ENCODE measurements at places on chromosomes 7 and 10. TPM values are rescaled to one million over a fixed set of nuclear protein-coding genes. Genes with fewer than 3 reads are reported as not detected.

- no peak for DNase-seq
- H3K4me3 ChIP-seq: no peak overlapping the region
- no peaks in the 10 kb centered on the region for H3K4me1 ChIP-seq
- no peaks in the 10 kb centered on the region for H3K36me3 ChIP-seq
These were observed 364.5 kb downstream of the PLXDC2 start for GRCh38 chr10:20180766-20181165.

The RBM20 gene
- total RNA-seq: 0.29 TPM

The COBL gene
- 0.69 TPM for total RNA-seq

The SLC26A5 gene
- not detected for total RNA-seq

DNA sequence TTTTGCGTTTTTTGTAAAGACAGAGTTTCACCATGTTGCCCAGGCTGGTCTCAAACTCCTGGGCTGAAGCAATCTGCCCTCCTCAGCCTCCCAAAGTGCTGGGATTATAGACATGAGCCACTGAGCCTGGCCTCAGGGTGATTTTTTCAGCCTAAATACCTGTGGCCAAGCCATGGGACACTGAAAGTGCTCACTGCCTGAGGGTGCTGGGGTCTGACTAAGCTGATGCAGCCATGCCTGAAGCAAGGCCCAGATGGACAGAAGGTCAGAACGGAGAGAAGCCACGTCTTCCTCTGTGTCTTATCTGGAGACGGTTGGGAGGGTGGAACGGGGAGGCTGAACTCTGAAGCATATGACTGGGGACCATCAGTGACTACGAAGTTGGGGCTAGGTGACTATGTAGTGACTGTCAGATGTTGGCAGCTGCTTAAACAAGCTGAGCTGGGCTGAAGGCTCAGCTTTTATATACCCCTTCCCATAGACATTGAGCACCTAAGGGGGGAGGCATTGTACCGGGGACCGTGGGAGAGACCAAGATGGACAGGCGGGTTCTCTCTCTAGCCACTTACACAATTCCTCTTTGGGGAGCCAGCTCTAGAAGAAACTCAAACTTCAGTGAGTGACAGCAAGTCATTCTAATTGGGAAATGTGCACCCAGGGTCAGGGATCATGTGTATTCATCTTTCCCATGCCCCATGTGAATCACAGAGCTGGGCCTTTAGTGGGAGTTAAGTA lies 73.3 kb upstream of the HABP2 start:
- no peaks in the 10 kb centered on the region for H3K36me3 ChIP-seq
- H3K27ac ChIP-seq: no peak overlapping the region
- no peaks in the 10 kb centered on the region for H3K4me1 ChIP-seq
- H3K4me3 ChIP-seq: no peak overlapping the region

GRCh38 chr7:157539521-157539920 lies 202.7 kb downstream of the DNAJB6 start:
- H3K4me3 ChIP-seq: no peak overlapping the region
- no peak overlapping the region for H3K27ac ChIP-seq
- H3K27me3 ChIP-seq: no peaks in the 10 kb centered on the region

DNA sequence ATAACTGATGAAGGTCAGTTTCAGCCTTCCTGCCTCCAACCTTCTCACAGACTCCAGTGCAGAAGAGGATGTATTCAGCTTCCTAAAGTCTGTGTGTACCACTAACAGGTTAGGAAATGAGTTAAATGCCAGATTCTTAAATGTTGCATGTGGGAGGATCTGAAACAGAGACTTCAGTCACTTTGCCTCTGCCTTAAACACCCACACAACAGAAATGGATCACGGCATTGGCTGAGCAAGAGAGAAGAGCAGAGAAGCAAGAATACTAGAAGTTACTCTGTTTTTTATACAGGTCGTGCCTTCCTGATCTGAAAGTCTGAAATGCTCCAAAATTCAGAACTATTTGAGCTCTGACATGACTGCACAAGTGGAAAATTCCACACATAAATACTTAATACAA lies 98.9 kb upstream of the ARHGAP21 start:
- no peak overlapping the region for H3K27ac ChIP-seq
- H3K4me3 ChIP-seq: no peak overlapping the region
- H3K27me3 ChIP-seq: no peaks in the 10 kb centered on the region
- no peaks in the 10 kb centered on the region for H3K4me1 ChIP-seq

DNA sequence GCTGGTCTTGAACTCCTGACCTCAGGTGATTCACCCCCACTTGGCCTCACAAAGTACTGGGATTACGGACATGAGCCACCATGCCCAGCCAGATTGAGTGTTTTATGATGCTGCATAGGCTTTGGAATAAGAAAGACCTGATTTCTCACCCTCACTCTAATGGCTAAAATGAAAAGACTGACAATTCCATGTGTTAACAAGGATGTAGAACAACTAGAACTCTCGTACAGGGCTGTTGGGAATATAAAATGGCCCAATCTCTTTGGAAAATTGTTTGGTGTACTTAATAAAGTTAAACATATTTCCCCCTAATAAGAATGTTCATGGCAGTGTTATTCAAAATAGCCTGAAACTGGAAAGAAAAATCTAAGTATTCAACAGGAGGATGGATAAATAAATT lies 43.2 kb upstream of the VCL start:
- DNase-seq: no peak
- H3K4me3 ChIP-seq: no peak overlapping the region
- no peaks in the 10 kb centered on the region for H3K36me3 ChIP-seq
- H3K27me3 ChIP-seq: no peaks in the 10 kb centered on the region
- H3K27ac ChIP-seq: no peak overlapping the region
- H3K4me1 ChIP-seq: peaks cover 43% of the 10 kb centered on the region

The FANK1 gene
- 1.0 TPM for total RNA-seq

The CD36 gene
- 786 TPM for total RNA-seq

GRCh38 chr7:81527651-81528050 lies 242.2 kb downstream of the HGF start:
- no peak overlapping the region for H3K4me3 ChIP-seq
- H3K27me3 ChIP-seq: no peaks in the 10 kb centered on the region
- no peak for DNase-seq
- no peaks in the 10 kb centered on the region for H3K4me1 ChIP-seq
- no peak overlapping the region for H3K27ac ChIP-seq

GRCh38 chr7:103123529-103123928 lies 25.4 kb downstream of the NAPEPLD start:
- peaks cover 99% of the 10 kb centered on the region for H3K36me3 ChIP-seq
- H3K4me1 ChIP-seq: no peaks in the 10 kb centered on the region
- DNase-seq: no peak
- no peaks in the 10 kb centered on the region for H3K27me3 ChIP-seq

The USP6NL gene
- total RNA-seq: 49.3 TPM

GRCh38 chr7:322111-322671 lies 32.2 kb downstream of the FOXL3 start:
- no peak overlapping the region for H3K27ac ChIP-seq
- no peaks in the 10 kb centered on the region for H3K36me3 ChIP-seq
- peak; percentile 95 for DNase-seq
- peaks cover 46% of the 10 kb centered on the region for H3K27me3 ChIP-seq
- H3K4me3 ChIP-seq: no peak overlapping the region

DNA sequence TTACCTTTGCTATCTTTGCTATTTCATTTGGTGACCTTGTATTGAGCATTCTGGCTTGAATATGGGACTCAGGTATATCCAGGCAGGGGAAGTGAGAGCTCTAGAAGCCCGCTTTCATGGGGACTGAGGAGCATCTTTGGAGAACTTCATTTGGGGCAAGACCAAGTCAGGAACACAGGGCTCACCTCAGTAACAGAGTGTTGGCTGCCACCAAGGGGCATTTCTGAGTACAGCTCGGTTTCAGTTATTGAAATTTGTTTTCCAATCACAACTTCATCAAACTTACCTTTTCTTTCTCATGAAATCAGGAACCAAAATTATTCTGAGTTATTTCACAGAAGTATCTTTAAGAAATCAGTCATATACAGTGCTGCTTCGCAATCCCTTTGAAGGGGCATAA lies 337.2 kb downstream of the C7orf25 start:
- no peaks in the 10 kb centered on the region for H3K4me1 ChIP-seq
- H3K27ac ChIP-seq: no peak overlapping the region
- H3K4me3 ChIP-seq: no peak overlapping the region
- no peak for DNase-seq
- H3K27me3 ChIP-seq: no peaks in the 10 kb centered on the region

DNA sequence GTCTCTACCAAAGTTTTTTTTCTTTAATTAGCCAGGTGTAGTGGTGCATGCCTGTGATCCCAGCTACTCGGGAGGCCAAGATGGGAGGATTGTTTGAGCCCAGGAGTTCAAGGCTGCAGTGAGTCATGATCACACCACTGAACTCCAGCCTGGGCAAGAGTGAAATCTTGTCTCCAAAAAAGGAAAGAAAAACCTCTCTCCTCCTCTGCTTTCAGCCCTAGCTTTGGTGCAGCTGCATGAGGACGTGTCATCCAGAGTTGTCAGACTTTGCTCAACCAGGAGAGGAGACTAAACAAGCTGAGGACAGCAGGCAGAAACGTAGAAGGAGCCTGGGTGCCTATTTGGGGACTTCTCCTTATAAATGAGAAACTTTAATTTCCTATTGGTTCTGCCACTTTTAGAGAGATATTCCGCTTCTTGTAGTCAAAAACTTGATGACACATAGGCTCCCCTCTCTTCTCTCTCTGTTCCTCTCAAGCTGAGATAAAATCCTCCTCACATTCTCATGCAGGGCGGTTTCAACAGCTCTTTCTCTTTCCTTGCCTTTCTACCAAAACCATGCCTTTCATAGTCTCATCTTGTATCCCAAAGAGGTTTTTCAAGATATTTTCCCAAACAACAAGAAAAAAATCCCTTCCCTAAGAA lies 205.4 kb downstream of the ARHGAP12 start:
- H3K27me3 ChIP-seq: no peaks in the 10 kb centered on the region
- DNase-seq: no peak
- H3K27ac ChIP-seq: no peak overlapping the region
- H3K36me3 ChIP-seq: no peaks in the 10 kb centered on the region

DNA sequence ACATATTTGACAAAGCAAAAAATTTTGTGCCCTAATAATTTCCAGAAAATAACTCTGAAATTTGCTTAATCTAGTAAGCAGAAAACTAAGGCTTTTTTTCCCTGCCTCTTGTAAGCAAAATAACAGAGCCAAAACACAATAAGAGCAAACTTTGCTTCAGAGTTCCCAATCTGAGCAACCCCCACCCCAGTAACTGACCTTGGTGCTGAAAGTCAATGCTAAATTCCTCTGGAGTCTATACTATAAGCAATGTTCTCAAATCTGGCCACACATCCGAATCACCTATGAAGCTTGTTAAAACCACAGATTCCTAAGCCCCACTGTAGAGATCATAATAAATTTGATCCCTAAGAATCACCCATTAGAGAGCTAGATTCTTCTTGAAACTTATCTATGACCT lies 150.5 kb downstream of the ELAPOR2 start:
- no peaks in the 10 kb centered on the region for H3K27me3 ChIP-seq
- no peaks in the 10 kb centered on the region for H3K36me3 ChIP-seq
- no peaks in the 10 kb centered on the region for H3K4me1 ChIP-seq
- H3K27ac ChIP-seq: no peak overlapping the region
- no peak overlapping the region for H3K4me3 ChIP-seq
- DNase-seq: no peak

DNA sequence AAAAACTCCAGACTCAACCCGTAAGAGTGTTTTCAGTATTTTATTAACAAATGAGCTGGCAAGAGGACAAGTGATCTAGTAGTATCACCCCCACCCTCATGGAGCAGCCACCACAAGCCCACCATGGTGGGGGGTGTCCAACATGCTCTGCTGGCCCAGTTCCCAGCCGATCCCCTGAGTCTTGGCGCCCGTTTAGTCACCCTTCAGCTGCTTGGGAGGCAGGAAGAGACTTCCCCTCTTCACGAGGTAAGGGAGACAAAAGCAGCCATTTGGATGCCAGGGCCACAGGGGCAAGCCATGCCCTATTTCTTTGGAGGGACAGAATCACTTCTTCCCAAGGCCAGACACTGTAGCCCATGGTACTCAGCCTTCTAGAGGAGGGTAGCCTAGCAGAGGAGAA lies 54.1 kb downstream of the NOD1 start:
- H3K27ac ChIP-seq: no peak overlapping the region
- no peak overlapping the region for H3K4me3 ChIP-seq
- peaks cover 37% of the 10 kb centered on the region for H3K36me3 ChIP-seq
- no peaks in the 10 kb centered on the region for H3K27me3 ChIP-seq

GRCh38 chr7:98021588-98022351 lies 31.8 kb upstream of the OCM2 start:
- H3K4me3 ChIP-seq: no peak overlapping the region
- peaks cover 8% of the 10 kb centered on the region for H3K4me1 ChIP-seq
- peak; percentile 94 for DNase-seq
- H3K36me3 ChIP-seq: no peaks in the 10 kb centered on the region
- H3K27me3 ChIP-seq: no peaks in the 10 kb centered on the region
- H3K27ac ChIP-seq: no peak overlapping the region

- H3K4me1 ChIP-seq: peaks cover 14% of the 10 kb centered on the region
- no peak overlapping the region for H3K4me3 ChIP-seq
- H3K36me3 ChIP-seq: no peaks in the 10 kb centered on the region
- no peak overlapping the region for H3K27ac ChIP-seq
These were observed 3.2 kb upstream of the JCAD start for GRCh38 chr10:30062582-30062981.

All from spleen (tissue), 13 donors.